ENCODE measurements at places on chromosomes 11 and 22.
A peak's percentile ranks its signal among the peaks of the same experiment; 100 is the strongest.

DNA sequence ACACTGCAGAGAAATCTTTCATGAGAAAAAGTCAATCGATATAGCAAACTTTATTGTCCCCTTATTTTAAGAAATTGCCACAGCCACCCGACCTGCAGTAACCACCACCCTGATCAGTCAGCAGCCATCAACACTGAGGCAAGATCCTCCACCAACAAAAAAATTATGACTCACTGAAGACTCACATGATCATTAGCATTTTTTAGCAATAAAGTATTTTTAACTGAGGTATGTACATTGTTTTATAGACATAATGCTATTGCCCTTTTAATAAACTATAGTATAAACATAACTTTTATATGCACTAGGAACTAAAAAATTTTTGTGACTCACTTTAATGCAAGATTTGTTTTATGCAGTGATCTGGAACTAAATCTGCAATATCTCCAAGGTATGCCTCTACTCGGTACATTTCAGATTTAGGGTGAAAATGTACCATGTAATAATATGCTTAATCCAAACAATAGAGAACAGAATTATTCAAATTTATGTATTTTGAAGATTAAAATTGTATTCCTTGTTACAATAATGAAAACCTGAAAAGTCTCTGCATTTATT lies 79.2 kb upstream of the CEP126 start:
- no peak for DNase-seq

GRCh38 chr11:78344094-78344493 lies 73.5 kb downstream of the GAB2 start:
- no peak for DNase-seq

DNA sequence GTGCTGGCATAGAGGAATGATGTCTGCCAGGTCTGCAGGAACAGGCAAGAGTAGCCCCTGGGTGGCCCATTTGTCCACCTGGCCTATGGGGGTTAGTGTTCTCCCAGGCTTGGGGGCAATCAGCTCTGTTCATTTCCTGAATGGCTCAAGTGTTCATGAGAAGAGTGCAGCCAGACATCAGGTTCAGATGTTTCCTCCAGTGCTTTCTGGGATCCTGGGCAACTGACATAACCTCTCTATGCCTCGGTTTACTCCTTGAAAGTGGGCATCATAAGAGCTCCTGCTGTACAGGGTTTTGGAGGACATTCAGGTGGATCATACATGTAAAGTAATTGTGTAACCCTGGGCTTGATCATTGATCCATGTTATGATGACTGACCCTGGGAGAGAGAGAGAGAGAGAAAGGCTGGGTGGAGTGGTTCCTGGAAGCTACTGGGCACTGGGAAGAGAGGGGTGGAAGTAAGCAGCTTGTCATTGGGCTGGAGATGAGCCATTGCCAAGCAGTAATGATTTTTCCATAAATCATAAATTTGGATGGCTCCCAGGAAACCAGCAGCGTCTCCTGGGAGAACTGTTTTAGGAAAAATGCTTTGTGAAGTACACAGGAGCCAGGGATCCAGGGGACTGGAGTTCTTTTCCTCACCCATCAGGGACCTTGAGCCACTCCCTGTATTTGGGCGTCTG lies 30.2 kb upstream of the ACCSL start:
- DNase-seq, result no peak

- DNase-seq, result no peak
These were observed 10.7 kb upstream of the ACCSL start for GRCh38 chr11:44036811-44037657.

DNA sequence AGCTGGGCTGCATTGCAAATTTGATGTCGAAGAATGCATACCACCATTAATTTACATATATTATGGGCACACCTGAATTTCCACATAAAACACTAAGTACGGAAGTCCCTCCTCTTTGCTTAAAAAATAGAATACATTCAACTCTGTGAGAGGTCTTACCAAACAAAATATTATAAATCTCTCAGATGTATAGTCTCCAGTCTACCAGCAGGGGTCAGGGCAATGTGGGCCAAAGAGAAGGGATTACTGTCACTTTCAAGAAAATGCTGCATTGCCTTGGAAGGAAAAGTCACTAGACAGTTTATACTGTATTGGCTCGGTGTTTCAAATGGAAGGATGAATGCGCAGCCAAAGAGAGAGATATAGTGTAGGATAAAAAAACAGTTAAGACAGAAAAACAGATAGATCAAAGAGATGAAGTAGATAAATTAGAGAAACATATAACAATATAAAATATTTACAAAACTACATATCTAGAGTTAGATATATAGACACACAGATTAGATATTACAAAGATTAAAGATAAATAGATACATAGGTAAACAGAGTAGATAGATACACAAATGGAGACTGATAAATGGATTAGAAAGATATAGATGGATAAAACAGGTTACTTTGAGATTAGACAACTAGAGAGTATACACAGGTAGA lies 20.9 kb downstream of the SERGEF start:
- DNase-seq, result no peak

- no peak for DNase-seq
These were observed 1.0 kb upstream of the BTG4 start for GRCh38 chr11:111513240-111513605.

DNA sequence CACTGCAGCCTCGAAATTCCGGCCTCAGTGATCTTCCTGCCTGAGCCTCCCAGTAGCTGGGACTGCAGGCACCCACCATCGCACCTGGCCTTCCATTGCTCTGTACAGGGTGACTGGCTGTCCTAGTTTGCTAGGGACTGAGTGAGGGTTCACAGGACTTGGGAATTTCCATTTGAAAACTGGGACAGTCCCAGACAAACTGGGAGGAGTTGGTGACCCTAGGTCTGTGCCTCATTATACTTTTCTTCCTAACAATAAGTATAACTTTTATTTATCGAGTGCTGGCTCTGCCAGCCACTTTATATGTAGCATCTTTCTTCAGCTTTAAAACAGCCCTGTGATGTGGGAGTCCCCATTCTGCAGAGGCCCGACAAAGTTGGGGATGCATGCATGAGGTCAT lies 25.5 kb downstream of the TCP11L1 start:
- DNase-seq, result no peak

- DNase-seq, result no peak
These were observed 3.0 kb downstream of the RHOD start for GRCh38 chr11:67059671-67060070.

DNA sequence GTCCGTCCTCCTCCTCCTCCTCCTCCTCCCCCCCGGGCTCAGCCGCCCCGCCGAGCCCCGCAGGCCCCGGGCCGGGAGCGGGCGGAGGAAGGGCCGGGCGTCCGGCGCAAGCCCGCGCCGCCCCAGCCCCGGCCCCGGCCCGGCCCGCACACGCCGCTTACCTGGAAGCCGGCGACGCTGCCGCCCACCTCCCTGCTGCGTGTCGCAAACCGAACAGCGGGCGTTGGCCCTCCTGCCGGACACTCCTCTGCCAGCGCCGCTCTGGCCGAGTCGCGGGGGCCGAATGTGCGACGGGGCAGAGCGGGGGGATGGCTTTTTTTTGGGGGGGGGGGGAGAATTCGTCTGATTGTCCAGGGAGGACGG lies 1.1 kb downstream of the IGF2 start:
- no peak for DNase-seq

DNA sequence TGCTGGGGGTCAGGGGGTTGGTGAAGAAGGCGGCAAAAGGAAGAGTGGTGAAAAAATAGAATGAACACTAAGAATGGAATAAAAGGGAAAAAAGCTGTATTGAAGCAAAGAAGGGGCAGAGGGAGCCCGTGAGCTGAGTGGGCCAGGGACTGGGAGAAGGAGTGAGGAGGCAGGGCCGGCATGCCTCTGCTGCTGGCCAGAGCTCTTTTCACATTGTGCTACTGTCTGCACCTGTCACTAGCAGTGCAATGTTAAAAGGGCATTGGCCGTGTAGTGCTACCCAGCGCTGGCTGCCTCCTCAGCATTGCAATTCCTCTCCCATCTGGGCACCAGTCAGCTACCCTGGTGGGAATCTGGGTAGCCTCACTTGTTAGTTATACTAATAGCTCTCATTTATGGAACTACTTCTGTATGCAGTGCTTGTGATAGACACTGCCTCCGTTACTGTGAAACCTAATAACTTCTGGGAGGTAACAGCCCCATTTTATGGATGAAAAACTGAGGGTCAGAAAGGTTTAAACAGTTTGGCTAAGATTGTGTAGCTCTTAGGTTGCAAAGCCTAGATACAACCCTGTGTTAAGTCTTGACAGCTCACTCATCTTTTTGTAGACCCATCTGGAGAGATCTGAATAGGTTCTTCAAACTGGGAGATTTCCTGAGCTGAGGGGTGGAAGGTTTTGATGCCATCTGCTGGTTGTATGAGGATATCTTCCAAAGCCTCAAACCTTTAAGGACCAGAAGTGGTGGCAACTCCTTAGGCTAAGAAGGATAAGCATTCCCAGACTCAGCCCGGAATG lies 8.5 kb downstream of the YPEL4 start:
- no peak for DNase-seq

DNA sequence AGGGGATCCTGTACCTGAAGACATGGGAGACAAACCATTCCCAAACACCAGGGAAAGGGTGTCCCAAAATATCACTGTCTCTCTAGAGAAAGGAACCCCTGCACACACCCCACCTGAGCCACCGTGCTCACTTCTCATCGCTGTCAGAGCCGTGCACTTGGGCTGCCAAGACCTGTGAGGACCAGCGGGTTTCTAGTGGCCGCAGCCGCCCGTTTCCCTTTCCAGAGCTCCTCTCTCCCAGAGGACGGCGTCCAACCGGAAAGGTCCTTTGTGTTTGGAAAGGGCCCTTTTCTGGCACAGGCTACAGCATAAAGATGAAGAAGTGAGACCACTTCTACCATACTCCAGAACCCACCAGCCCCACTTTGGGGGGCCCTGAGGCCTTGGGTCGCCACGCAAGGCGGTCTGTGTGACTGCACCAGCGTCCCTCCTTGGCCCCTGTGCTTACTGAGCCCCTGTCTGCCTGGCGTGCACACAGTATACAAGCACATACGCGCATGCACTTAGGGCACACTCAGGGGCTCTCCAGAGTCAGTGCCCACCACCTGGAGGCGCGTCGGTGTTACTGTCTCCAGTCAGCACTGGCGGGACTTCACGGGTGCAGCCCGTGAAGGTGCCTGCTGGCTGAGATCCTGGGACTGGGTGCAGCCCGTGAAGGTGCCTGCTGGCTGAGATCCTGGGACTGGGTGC lies 381.8 kb downstream of the TBC1D22A start:
- no peak for DNase-seq

DNA sequence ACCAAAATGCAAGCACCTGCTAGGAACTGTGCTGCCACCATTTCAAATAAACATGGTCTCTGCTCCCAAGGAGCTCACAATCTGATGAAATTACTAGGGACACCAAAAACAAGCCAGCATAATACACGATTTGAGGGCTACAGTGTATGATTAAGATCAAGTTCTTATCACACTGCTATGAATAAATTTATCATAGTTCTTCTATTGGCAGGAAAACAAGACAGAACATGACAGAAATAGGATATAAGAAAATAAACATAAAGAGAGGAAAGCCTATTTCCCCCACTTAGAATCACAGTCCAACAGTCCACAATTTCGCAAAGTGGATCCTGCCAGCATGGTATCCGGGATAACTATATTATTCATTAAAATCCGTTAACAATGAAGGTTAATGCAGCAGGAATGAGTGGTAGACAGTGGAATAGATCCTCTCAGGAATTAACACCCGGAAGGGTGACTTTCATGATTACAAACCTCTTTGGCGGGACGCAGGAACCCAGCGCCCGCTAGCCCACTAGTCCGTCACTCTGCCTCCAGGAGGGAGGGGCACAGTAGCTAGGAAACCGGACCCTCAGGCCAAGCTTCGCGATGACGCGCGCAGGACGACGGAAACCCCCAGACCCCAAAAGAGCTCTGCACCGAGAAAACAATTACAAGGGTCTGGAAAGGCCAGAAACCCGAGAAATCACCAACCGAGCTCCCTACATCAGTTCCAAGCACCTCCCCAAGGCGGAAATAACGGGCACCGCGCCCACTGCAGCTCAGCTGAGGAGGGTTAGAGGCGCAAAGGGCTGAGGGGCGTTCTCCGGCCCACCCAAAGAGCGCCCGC lies 607 bp downstream of the CCDC82 start:
- DNase-seq, result no peak

- no peak for DNase-seq
These were observed 36.7 kb downstream of the SERPIND1 start for GRCh38 chr22:20810645-20811044.

GRCh38 chr11:91407842-91408241 lies 816.8 kb upstream of the FAT3 start:
- no peak for DNase-seq

DNA sequence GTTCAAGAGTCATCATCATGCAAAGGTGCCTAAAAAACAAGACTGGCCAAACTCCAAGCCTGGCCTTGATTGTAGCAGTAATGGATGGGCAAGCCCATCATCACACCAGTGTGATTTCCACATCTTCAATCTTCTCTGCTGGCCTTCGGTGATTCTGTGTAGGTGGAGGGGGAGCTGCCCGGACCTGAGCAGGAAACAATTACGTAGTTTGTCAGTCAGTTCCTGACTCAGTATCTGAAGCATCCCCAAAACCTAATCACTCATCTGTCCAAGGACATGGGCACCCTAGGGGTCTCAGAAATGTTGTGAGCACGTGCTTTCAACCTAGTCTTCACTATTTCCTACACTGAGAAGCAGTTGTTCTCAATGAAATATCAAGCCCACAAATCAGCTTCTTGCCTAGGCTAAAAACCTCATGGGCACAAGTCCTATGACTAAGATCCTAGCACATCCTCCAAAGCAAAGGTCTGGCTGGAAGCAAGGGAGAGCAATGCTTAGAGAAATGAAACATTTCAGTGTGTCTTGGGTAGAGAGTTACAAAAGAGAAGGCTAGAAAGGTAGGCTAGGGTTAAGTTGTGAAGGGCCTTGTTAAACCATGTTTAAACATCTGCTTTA lies 24.6 kb downstream of the ATG16L2 start:
- no peak for DNase-seq

- DNase-seq, result no peak
These were observed 212.4 kb upstream of the SESN3 start for GRCh38 chr11:95443386-95443785.

- peak; percentile 41 for DNase-seq
These were observed 142.9 kb downstream of the CRYBB2 start for GRCh38 chr22:25362215-25362882.

GRCh38 chr11:74086242-74086884 lies 77.5 kb upstream of the UCP3 start:
- DNase-seq, result peak; percentile 21

DNA sequence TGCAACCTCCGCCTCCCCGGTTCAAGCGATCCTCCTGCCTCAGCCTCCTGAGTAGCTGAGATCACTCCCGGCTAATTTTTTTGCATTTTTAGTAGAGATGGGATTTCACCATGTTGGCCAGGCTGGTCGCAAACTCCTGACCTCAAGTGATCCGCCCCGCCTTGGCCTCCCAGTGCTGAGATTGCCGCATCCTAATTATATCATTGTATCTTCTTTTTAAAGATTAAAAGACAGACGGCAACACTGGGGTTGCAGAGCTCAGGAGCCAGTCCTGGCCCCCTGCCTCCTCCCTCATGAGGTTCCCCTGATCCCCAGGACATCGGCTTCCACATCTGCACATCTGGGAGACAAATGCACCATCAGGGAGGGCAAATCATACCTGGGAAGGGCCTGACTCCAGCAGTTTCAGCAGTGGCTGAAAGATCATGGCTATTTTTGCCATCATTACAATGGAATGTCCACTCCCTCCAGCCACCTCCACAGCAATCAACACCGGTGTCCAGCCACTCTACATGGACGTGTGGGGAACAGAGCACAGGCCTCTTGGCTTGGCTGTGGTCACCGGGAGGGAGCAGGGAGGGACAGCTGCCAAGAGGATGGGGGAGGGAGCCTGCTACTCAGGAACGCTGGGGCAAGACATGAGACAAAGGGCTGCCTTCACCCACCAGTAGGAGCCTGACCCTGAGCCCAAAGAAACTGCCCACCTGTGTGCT lies 9.2 kb upstream of the CELSR1 start:
- DNase-seq, result no peak

Data from T-helper 1 cell (primary cell).